8988T (cell line): ENCODE measurements at places on chromosomes 2 and 18.

- no peak for DNase-seq
Observed at GRCh38 chr18:36128907-36129299, 237 bp downstream of the SLC39A6 start.

GRCh38 chr18:13577091-13577697 lies 149.2 kb downstream of the FAM210A start:
- no peak for DNase-seq

- DNase-seq: no peak
Observed at GRCh38 chr2:141186413-141187074, 944.3 kb downstream of the LRP1B start.

DNA sequence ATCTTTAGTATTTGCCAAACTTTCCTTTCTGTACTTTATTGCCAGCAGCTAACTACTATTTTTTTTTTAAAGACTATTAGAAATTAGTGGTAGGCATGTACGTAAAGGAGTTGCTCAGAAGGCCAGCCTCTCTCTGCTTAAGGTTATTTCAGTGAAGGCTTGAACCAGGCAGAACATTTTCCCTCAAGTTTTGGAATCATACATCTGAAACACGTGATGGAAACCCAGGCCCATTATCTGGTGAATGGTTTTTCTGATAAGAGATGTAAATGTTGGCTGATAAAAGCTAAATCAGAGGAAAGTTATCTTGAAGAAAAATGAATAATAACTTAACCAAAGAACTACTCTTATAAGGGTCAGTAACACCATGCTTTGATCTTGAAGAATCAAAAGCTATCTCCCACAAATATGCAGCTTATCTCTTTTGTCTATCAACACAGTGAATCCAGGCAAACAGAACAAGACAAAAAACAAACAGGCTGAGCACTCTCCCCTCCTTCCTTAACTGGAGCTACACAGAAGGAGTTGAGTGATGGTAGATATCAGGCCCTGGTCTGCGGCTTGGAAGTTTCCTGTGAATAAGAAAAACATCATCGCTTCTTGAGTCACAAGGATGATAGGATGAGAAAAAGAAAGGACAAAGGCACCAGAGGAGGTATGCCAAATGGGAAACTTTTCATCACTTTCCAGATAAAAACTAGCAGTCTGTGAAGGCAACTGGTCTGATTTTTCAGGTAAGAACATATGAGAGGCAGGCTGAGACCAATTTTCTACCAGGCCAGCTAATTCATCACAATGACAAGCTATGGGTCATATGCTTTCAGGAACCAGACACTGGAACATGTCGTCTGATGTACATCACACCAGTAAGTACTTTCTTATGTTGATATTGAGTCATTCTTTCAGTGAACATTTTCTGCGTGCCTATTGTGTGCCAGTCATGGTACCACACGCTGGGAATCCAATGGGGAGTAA lies 88.4 kb upstream of the STK17B start:
- DNase-seq: no peak

DNA sequence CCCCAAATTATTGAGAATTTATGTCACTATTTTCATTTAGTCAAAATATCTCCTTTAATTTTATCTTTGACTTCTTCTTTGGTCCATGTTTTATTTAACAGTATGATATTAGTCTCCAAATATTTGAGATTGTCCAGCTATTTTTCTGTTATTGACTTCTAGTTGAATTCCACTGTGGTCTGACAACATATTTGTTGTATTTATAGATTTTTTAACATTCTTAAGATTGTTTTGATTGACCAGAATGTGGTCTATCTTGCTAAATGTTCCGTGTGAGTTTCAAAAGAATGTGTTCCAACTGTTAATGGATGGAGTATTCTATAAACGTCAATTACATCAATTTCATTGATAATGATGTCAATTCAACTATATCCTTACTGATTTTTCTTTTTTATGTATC lies 1452.1 kb downstream of the SUCLG1 start:
- DNase-seq: no peak

DNA sequence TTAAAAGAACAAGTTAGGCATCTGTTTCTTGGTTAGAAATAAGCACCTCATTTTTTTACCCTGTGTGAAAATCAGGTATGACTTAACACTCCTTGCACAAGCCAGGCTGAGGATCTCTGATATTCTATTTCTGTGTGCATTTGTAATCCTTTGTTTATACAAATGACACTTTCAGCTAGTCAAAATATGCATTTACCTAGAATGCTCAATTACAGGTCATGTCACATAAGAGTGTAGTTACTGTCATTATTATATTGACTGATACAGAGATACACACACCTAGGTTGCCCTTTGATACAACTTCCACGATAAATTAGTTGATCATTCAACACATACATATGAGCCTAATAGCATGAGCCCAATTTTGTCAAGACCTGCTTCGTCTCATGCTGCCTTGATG lies 144.3 kb downstream of the CHST9 start:
- DNase-seq: no peak

- no peak for DNase-seq
Observed at GRCh38 chr18:76174451-76174850, 320.6 kb downstream of the ZNF516 start.

- no peak for DNase-seq
Observed at GRCh38 chr2:208266553-208266893, 468 bp downstream of the PIKFYVE start.

DNA sequence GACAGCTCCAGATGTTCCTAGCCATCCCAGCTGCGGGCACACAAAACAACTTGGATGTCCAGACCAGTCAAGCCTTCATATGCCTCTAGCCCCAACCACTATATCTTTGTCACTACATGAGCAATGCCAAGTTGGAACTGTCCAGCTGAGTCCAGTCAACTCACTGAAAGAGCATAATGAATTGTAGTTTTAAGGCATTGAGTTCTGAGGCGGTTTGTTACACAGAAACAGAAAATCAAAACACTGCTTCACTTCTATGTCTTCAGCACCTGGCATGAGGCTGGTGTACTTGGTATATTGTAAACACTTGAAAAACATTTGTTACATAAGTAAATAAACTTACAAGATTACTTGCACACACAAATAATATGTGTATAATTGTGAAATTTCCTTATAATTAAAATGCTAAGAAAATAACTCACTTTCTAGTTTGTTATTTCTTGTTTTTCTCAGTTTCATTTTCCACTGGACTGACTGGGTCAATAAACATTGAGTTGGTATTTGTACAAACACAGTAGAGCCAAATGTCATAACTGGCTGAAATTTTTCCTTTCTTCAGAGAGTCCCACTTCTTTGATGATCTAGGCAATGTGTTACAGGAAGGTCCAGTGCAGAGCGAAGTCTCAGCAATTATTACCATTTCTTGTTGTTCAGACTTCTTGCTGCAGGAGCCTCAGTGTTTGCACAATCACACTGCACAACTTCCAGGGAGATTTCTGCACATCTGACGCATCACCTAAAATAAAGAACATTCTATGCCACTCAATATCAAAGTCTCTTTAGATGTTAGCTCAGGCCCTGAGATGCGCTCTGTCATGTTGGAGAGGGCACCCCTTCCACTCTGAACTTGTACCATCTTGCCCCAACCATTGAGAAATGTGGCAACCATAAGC lies 38.2 kb upstream of the DPP4 start:
- no peak for DNase-seq

- DNase-seq: no peak
Observed at GRCh38 chr2:113755835-113756354, 547 bp downstream of the SLC35F5 start.

DNA sequence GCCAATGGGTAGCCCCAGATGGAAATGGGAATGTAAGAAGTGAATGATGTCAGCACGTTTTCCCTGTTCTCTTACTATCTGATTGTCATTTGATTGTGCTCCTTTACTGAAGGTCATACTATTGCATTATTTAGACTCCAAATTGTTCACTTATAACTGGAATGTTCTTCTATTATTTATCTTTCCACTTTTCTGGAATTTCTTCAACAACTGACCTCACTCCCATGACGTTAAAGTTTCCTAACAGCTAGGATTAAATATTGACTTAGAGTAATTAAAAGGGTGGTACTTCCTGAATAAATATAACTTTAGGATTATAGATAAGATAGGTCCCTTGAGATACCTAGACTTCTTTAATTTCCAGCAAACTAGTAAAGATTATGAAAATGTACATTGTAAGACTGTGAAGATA lies 10.9 kb upstream of the GULP1 start:
- DNase-seq: no peak

DNA sequence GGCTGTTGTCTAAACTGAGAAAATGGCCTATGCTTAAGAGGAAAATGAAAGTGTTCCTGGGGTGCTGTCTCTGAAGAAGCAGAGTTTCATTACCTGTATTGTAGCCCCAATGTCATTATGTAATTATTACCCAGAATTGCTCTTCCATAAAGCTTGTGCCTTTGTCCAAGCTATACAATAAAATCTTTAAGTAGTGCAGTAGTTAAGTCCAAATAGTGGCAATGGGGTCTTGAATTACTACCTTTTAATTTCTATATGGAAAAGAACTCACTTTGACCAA lies 13.8 kb upstream of the ALLC start:
- DNase-seq: no peak

GRCh38 chr2:98695255-98695654 lies 35.7 kb downstream of the MGAT4A start:
- no peak for DNase-seq

- no peak for DNase-seq
Observed at GRCh38 chr2:216621292-216621691, 11.9 kb upstream of the IGFBP2 start.

GRCh38 chr2:196415384-196415783 lies 224.1 kb upstream of the CCDC150 start:
- no peak for DNase-seq

DNA sequence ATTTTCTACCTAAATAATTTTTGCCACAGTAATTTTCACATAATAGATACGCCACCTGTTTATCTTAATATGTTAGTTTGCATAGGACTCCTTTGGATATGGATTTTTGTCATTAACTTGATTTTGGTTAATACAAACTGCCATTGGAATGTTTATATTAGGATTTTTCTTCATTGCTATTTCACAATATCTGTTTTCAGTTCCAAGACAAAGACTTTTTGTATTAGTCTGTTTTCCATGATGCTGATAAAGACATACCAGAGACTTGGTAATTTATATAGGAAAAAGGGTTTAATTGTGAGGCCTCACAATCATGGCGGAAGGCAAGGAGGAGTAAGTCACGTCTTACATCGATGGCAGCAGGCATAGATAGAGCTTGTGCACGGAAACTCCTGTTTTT lies 503.1 kb upstream of the TMEFF2 start:
- DNase-seq: no peak

DNA sequence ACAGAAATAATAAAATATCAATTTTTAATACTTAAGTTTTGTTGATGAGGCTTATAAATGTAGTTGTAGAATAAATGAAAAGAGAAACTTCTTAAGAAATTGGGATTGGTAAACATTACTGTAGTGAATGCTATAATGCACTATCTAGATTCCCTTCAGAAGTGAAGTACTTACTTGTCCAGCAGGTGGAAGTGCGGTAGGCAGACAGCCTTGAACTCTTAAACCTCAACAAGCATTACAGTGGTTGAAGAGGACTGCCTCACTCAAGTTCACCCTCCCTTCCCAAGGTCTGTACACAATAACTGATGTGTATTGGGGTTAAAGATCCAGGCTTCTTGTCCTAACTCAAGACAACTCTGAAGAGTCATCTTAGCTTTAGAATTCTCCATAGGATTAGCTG lies 931.0 kb upstream of the LRRTM1 start:
- no peak for DNase-seq

GRCh38 chr2:180021850-180022249 lies 14.8 kb upstream of the CWC22 start:
- no peak for DNase-seq

DNA sequence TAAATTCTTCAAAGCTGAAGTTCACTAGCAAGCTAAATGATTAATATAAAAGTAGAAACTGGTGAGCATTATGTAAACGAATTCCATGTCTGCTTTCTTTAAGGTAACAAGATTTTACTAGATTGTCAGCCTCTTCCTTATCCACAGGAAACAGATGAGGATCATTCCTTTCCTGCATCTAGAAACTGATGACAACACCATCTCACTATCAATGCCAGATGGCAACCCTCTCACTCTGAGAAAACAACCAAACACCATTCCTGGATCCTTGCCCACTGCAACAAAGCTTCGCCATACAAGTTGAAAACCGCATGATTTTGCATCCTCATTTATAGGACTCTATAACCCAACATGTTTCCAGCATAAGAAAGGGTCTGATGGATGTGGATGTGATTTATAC lies 122.9 kb downstream of the ZNF521 start:
- DNase-seq: no peak

DNA sequence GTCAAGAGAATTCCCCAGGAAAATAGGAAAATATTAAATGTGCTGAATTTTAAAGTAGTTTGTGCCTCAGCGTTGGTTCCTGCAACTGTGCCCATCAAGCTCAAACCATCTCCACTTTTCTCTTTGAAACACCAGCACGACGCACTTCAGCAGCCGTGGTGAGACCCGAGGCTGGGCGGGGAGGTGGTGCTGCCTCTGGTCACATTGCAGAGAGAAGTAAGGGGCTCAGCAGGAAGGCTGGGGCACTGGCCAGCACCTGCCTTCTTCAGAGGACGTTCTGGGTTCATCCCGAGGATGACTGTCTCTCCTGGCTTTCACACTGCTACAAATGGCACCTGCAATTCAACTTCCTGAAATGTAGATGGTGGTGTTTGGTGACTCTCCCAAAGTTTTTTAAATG lies 323.7 kb upstream of the SALL3 start:
- DNase-seq: no peak

DNA sequence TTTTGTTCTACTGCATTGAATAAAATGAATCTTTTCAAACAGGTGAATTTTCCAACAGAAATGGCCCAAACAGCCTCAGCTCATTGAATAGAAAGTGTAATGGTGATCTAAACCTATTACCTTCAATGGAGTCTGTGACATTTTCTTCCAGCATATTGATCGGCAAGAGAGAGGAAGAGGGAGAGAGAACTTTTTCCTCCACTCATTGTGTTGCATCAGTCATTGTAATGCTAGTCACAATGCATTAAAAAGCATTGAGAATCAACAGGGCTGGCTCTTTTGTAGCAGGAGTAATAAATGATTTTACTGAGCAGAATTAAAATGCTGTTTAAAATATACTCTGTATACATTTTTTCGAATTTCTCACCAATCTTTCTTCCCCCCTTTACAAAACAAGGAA lies 1794.5 kb upstream of the CELF4 start:
- no peak for DNase-seq

DNA sequence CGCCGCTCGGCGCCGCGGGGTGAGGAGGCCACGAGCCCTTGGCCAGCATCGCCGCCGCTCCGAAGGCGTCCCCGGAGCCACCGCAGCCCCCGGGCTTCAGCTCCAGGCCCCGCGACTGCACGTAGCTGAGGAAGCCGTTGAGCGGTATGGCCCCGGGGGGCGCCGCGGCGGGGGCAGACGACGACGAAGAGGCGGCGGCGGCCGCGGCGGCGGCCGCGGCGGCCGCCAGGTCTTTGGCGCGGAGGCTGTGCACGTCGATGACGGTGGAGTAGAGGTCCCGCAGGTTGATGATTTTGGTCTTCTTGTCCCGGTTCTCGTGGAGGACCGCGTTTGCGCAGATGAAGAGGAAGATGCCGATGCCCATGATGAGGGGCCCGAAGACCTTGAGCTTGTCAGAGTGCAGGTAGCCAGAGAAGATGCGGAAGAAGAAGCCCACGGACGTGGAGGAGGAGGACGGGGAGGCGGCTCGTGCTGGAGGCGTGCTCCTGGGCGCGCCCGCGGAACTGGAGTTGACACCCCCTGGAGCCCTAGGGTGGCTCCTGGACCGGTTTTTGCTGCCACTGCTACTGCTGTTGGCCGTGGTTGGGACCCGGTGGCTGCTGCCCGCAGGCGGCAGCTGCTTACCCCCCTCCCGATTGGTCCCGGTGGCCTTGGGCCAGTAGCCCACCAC lies 4.0 kb downstream of the TMEM200C start:
- DNase-seq: peak; percentile 24

GRCh38 chr2:164935118-164936101 lies 19.9 kb downstream of the SLC38A11 start:
- DNase-seq: no peak
